Left lobe of liver (tissue), 2 donors: ENCODE measurements at places on chromosomes 1 and 21.

DNA sequence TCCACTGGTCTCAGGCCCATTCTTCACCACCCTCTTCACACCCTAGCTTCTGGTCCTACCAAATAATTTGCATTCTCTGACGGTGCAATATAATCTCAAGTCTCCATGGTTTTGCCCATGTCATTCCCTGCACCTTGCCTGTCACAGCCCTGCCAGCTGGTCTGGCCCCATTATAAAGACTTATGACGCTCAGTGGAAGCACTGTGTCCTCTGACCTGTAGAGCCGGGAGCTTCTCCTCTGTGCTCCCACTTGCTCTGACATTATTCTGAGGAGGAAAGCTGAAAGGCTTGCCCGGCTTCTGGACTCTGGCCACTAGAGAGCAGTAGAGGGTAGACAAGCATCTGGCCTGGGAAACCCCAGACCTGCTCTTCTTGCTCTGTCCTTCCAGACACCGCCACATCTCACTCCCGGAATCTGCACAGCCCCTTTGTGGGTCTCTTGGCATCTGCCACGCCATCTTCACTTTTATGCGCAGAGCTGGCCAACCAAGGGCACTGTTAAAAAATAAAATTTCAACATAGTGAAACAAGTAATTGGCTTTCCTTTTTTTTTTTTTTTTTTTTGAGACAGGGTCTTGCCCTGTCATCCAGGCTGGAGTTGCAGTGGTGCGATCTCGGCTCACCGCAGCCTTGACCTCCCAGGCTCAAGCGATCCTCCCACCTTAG is 44.4 kb downstream of the NENF start:
- peak; percentile 84 for DNase-seq

DNA sequence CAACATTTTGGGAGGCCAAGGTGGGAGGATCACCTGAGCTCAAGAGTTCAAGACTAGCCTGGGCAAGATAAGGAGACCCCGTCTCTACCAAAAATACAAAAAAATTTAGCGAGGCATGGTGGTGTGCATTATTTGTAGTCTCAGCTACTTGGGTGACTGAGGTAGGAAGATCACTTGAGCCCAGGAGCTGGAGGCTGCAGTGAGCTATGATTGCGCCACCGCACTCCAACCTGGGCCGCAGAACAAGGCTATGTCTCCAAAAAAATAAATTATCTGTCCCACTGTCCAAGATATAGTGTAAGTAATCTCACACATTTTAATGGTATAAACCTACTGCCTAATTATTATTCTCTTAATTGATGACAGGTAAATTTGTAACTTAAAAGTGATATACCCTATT is 12.8 kb downstream of the ARID4B start:
- DNase-seq = no peak

- DNase-seq = no peak
Observed at GRCh38 chr1:16459352-16459925, 18.9 kb downstream of the NECAP2 start.

DNA sequence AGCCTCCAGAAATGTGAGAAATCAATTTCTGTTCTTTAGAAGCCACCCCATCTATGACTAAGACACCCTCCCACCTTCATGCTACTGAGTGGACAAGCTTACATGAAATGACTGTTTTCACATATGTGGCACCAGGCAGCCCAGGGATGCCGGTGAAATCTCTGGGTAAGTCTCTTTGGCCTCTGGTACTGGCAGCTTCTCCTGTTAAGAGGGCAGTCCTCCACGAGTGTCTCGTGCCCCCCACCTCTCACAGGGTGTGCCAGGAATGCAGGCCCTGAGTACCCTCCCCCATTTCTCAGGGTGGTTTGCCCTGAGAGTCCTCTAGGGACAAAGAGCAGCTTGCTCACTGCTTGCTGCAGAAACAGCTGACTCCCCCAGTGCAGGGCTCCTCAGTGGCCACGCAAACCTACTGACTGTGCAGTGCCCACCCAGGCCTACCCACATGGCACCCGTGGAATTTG is 3.2 kb upstream of the PRXL2B start:
- no peak for DNase-seq

- DNase-seq = no peak
Observed at GRCh38 chr1:233295237-233295974, at the start of gene PCNX2. Gene PCNX2 (minus strand): TSS chr1:233295725. CDS start chr1:233295478, 247 bp downstream.

- no peak for DNase-seq
Observed at GRCh38 chr1:170678027-170678600, 14.2 kb downstream of the PRRX1 start.

GRCh38 chr1:51444096-51444495 is 75.0 kb downstream of the EPS15 start:
- no peak for DNase-seq

DNA sequence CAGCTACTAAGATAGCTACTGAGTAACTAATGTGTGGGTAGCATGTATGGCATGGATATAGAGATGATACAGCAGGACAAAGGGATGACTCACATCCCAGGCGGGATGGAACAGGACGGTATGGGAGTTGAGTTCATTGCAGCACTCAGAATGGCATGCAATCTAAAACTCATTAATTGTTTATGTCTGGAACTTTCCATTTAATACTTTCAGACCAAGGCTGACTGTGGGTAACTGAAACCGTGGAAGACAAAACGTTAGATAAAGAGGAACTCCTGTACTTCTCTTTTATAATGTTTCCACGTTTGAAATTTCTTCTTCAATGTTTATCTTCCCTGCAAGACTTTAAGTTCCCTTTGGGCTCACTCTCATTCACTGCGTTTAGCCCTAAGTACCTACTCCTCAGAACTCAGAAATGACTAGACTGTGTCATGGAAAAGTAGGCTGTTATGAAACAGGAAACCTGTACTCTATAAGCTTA is 151.9 kb downstream of the MAGI3 start:
- DNase-seq = no peak

- DNase-seq = no peak
Observed at GRCh38 chr1:168794057-168794456, 65.1 kb upstream of the DPT start.

GRCh38 chr1:177984136-177984525 is 14.3 kb upstream of the SEC16B start:
- DNase-seq = no peak

DNA sequence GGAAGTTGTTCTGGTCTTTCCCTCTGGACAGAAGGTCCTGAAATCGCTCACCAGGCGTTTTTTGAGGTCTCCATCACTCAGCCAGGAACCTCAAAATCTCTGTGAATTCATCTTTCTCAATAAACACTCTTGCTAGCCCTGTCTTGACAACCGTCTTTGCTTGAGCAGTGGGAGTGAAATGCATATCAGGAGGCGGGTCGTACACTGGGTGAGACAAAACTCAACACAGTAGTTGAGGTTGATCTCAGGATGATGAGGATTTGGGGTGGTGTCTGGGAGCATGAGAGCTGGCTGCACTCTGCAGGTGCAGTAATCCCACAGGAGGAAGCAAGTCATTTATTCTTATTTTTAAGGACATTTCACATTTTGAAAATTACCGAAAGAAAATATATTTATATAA is 1.9 kb downstream of the GPR25 start:
- no peak for DNase-seq

- no peak for DNase-seq
Observed at GRCh38 chr21:44456915-44457736, 1.8 kb downstream of the LRRC3 start.

DNA sequence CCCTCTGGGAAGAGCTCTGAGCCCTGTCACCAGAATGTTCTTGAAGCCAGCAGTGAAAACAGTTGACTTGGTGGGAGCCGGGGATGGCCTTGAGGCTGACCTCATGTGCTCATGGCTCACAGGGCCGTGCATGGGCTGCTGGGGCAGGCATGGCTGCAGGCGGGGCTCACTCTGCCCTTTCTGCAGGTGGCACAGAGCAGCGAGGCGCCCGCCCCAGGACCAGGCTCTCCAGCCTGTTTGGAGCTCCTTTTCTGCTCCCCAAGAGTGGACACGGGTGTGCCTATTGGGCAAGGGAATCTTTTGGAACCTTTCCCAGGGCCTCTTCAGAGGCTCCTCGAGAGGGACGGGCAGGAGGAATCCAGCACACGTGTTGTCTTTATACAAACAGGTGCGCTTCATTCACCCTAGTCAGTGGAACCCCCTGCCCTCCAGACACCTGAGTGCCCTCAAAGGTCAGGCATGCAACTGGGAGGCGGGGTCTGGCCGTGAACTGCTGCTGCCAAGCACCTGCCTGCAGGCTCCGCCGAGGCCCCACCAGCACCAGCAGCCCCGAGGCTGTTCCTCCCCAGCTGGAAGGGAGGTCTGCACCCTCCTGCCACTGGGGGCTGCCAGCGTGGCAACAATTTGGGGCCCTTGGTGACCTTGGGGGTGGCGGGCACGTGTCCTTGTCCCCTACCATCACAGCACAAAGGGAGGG is 2.6 kb upstream of the TTC34 start:
- DNase-seq = no peak

- DNase-seq = no peak
Observed at GRCh38 chr21:27569831-27570230, 602.9 kb upstream of the ADAMTS5 start.

- no peak for DNase-seq
Observed at GRCh38 chr1:16137890-16138467, 17.9 kb downstream of the EPHA2 start.

GRCh38 chr1:200625381-200625824 is 4.9 kb upstream of the KIF14 start:
- DNase-seq = no peak

DNA sequence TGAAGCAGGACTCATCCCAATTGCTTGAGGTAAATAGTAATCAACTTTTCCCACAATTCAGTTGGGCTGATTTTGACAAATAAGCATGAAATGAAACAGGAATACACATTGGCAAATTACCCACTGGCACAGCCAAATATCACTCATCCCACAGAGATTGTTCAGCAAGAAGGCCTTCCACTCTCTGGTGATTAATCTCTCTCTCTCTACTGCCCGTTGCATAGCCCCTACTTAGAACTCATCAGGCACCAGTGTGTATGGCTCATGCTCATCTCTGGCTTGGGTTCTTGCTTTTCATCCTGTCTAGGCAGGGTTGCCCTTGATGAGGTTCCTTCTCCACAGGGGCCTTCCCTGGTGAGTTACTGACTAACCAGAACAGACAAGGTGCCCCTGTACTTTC is 1.1 kb downstream of the BSDC1 start:
- no peak for DNase-seq

- DNase-seq = no peak
Observed at GRCh38 chr1:17215545-17215890, 10.6 kb downstream of the PADI1 start.

GRCh38 chr1:59261537-59261936 is 35.4 kb upstream of the FGGY start:
- no peak for DNase-seq

- DNase-seq = no peak
Observed at GRCh38 chr1:214901718-214902117, 180.8 kb upstream of the KCNK2 start.

DNA sequence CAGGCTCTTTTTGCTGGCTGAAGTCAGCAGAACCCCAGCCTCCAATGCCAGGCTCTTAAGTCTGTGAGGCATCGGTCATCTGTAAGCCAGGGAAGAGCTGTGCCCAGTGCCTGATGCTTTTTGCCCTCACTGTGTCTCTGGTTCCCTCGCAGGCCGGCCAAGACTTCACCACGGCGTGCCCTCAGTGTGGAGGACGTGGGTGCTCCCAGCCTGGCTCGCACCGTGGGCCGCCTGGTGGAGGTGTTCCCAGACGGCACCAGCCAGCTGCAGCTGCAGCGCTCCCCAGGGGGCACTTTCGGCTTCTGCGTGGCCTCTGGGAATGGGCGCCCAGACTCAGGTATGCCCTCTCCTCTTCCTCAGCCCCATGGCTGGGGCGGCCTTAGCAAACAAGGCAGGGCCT is 32.5 kb downstream of the KIAA1614 start:
- DNase-seq = no peak

- DNase-seq = no peak
Observed at GRCh38 chr1:242241936-242242335, 243.0 kb upstream of the MAP1LC3C start.

DNA sequence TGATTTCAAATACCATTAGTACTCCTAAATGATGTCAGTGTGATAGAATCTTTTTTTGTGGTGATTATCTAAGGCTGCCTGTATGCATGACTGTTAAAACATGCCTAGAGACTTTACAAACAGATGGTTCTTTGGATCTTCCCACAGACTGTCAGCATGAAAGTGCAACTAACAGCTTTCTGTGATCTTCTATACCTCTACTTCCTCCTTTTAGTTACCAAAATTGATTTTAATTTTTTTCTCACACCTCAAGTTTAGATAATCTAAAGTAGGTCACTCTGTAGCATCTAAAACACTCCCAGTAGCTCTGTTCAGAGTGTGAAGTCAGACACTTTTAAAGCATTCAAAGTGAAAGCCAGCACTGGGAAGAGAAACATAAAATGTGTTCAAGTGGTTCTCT is 534.5 kb downstream of the PTPRC start:
- no peak for DNase-seq

DNA sequence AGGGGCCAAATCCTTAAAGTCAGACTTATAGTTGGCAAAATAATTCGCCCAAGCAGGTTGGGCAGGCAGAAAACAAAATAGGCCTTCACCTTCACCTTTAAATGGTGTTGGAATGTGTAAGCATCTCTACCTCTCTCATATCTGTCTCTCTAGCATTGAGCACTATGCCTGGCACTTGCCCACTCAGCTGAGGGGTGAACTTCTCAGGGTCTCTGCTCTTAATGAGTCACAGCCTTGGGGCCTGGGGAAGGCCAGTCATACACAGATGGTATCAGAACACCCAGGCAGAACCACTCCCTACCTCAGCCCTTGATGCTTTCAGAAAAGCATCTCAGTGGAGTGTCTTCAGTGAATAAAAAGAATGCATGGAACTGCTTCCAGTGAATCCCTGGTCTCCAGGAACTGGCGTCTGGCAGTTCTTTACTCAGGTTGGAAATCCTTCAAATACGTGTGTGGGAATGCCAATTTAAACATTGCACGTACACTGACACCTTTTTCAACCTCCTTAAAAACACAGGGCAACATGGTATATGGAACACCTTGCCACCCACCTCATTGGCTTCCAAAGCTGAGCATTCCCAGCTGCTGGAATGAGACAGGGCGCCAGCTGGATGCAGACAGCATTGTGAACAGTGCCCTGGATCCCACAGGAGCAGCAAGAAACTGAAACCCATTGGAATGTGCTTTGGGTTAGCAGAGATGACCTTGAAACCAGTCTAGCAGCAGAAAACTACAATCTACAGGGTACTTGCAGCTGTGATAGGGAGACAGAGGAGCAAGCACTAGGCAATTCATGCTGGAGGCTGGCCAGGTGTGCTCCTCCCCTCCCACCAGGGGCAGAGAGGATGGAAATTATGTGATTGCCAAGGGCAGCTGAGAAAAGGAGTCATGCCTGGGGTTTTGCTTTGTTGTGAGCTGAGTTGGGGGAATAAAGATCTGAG is 30.0 kb downstream of the ZNF697 start:
- DNase-seq = peak; percentile 38

- DNase-seq = no peak
Observed at GRCh38 chr1:40393173-40393572, 19.6 kb downstream of the SMAP2 start.

DNA sequence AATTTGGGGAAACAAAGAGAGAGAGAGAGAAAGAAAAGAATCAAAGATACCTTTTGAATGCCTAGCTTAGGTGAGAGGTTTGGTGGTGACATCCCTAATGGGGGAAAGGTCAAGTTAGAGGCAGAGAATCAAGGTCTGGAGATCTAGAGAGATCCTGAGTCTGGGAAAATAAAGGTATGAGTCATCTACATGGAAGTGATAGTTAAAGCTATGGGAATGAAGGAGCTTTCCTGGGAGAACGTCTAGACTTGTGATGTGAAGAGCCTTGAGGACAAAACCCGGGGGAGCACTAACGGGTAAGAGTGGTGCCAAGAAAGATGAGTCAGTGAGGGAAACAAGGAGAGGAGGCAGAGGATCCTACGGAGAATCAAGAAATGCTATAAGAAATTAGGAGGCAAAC is 110.8 kb upstream of the RUNX1 start:
- no peak for DNase-seq

- DNase-seq = no peak
Observed at GRCh38 chr1:8482979-8483381, 165.1 kb downstream of the SLC45A1 start.

- no peak for DNase-seq
Observed at GRCh38 chr1:2135941-2136340, 58.6 kb downstream of the FAAP20 start.
